ENCODE measurements at places on chromosomes 3 and 15.

- no peak for DNase-seq
Observed at GRCh38 chr15:28078191-28078719, 20.9 kb downstream of the OCA2 start.

GRCh38 chr15:35444557-35445204 lies 101.3 kb downstream of the DPH6 start:
- DNase-seq = no peak

DNA sequence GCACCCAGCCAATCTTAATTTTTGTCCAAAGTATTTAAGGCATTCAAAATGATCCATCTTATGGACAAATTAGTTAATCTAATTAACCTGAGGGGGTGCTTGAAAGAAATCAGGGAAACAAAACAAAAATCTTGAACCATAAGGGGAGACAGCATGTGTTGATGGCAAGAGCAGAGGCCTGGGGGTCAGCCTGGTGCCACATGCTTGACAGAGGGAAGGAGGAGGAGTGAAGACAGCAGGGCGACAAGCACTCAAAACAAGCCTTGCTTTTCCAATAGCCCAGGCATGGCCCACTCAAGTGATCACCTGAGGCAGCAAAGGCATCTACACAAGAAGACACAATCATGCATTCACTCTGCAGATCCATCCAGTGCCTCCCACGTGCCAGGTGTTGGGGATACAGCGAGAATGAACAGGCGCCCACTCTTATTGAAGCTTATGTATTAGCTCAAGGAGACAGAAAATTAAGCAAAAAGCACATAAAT lies 25.0 kb upstream of the MGLL start:
- no peak for DNase-seq

DNA sequence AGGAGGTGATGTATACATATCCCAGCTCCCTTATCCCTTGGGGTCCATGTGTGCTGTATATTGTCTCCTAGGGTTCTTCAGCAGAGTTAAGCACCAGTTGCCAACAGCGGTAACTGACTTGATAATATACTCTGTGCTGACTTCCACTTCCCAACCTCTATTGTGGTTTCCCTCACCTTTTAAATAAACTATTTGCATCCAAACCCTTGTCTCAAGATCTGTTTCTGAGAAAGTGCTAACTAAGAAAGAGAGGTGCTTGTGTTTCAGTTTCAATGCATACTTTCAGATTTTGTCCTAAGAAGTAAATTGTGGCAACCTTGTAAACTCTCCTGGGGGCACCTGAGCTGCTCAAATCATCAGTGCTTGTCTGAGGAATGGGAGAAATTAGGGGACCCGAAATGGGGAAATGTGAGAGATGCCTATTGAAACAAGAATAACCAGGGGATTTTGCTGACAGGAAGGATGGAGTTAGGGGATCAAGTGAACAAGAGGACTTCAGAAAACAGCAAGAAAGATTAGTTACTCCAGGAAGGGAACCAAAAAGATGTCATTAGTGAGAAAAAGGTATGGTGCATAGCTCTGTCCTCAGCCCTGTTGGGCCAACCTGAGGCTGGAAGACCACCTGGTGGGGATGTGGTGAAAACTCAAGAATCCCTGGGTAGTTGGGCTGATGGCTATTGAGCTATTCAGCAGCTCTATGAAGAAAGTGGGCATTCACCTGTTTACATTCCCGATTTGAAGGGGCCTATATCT lies 50.9 kb upstream of the MRPL3 start:
- no peak for DNase-seq

- DNase-seq = no peak
Observed at GRCh38 chr3:53180305-53181023, 19.5 kb downstream of the PRKCD start.

- no peak for DNase-seq
Observed at GRCh38 chr3:155871746-155872158, 1.3 kb downstream of the GMPS start.

DNA sequence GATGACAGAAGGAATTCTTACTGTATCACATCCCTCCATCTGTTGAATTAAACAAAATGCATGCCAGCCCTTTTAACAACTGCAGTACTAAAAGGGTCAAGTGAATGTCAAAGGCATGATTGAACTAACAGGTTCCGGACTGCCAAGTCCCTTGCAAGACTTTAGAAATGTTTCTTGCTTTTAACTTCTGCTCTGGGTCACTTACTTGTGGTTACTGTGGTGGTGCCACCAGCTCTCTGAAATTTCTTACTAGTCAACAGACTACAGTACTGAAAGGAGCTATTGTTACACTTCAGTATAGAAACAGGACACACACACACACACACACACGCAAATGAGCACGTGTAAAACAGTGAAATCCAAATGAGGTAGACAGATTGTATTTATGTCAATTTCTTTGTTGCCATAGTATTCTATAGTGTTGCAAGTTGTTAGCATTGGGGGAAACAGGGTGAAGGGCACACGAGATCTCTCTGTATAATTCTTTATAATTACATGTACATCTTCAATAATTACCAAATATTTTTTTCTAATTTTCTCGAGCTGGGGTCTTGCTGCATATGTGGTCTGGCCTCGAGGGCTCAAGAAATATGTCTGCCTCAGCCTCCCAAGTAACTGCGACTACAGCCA lies 79.9 kb upstream of the SLC25A26 start:
- DNase-seq = no peak

GRCh38 chr15:57138349-57138788 lies 219.9 kb downstream of the TCF12 start:
- DNase-seq = no peak

DNA sequence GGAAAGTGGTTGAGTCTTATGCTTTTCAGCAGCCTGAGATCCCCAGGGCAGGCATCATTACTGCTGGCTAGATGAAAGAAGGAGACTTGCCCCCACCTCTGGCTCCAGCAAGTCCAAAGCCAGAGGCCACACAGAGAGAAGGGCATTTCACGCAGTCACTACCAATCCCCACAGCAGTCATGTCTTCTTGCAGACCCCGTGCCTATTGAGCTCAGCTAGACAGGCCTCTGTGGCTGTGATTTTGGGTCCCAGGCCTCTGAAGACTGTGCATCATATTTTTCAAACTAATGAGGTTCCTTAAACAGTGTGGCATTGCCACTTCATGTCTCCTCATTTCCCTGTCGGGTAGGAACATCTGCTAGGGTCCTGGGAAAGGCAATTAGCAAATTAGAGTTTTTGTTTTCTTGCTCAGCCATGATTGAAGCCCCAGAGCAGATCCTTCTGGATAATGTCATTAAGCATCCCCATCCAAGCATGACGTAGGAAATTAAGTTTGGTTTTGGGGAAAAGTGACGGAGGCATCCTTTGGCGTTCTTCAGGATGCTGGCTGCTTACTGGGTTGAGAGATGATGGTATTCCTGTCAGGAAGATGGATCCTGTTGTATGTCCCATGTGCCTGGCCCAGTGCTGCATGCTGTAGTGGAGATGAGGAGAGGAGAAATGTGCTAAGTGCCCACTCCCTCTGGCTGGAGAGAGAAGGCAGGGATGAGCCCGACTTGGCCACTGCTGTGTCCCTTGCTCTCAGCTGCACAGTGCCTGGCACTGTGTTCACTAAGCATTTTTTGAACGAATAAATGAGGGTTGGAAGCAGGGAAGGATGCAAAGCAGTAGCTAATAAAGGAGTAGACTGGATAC lies 7.0 kb downstream of the SPSB4 start:
- no peak for DNase-seq

GRCh38 chr3:114328345-114328744 lies 34.5 kb downstream of the TIGIT start:
- DNase-seq = no peak

GRCh38 chr3:157104928-157105652 lies 54.9 kb downstream of the CCNL1 start:
- no peak for DNase-seq
